GM23338 (cell line): ENCODE measurements at places on chromosomes 5 and 9. TPM values are rescaled to one million over a fixed set of nuclear protein-coding genes. Genes with fewer than 3 reads are reported as not detected.

The NTNG2 gene
- total RNA-seq: 0.39 and 1.7 TPM in 2 replicates

The AQP7 gene
- not detected in 2 replicates for total RNA-seq

The KIF4B gene
- total RNA-seq: 0.04 TPM in 1 of 2 replicates, not detected in the other

The ACOT12 gene
- total RNA-seq: 1.4 TPM in 1 of 2 replicates, not detected in the other

The HMMR gene
- 54.8 and 77.9 TPM in 2 replicates for total RNA-seq

The UIMC1 gene
- 28.1 and 40.1 TPM in 2 replicates for total RNA-seq

- DNase-seq: no peak
- no peak overlapping the region for H3K27ac ChIP-seq
- H3K27me3 ChIP-seq: no peaks in the 10 kb centered on the region
- peak overlapping the region; percentile 40 for H3K4me3 ChIP-seq
- peaks cover 77% of the 10 kb centered on the region for H3K4me1 ChIP-seq
- no peaks in the 10 kb centered on the region for H3K36me3 ChIP-seq
Observed at GRCh38 chr9:71764891-71765290, 3.4 kb downstream of the CEMIP2 start.

- DNase-seq: no peak
- H3K27ac ChIP-seq: no peak overlapping the region
- no peak overlapping the region for H3K4me3 ChIP-seq
- H3K27me3 ChIP-seq: no peaks in the 10 kb centered on the region
- H3K36me3 ChIP-seq: no peaks in the 10 kb centered on the region
- H3K4me1 ChIP-seq: peaks cover 10% of the 10 kb centered on the region
Observed at GRCh38 chr5:125176005-125176390, 429.6 kb upstream of the ZNF608 start.

- H3K4me3 ChIP-seq: no peak overlapping the region
- no peaks in the 10 kb centered on the region for H3K27me3 ChIP-seq
- no peaks in the 10 kb centered on the region for H3K36me3 ChIP-seq
- peaks cover 14% of the 10 kb centered on the region for H3K4me1 ChIP-seq
- DNase-seq: no peak
- no peak overlapping the region for H3K27ac ChIP-seq
Observed at GRCh38 chr5:116730706-116731105, 156.1 kb upstream of the SEMA6A start.

DNA sequence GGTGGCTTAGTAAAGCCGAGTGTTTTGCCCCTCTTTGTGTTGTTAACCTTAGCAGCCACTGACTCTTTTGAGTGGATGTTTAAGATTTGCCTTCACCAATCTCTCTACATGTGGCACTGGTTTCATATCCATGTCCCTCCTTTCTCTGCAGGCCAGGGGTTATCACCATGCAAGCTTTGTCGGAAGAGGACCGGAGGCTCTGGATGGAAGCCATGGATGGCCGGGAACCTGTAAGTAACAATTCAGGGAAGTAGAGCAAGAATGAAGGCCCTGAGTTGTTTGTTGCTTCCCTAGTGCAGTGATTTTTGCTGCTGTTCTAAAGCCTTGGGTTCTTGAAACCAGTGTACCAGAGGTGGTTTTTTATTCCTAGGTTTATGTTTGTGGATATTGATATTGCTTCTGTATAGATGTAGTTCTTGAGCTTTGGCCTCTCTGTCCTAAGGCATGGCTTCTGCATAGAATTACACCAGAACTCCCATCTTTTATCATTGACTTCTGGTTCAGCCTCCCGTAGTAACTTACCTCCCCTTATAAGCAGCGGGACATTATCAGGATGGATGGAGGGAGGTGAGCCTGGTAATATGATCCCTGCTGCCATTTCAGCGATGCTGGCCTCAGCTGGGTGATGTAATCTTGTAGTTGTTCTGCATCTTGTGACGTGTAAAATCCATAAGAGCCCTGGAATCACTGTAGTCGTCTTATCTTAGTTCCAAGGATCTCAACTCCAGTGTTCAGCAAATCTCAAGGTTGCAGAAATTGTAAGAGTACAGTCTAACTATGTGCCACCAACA, 161.9 kb downstream of the ARHGAP26 start:
- no peak overlapping the region for H3K4me3 ChIP-seq
- H3K4me1 ChIP-seq: peaks cover 6% of the 10 kb centered on the region; the same call in 1 of the 2 replicates
- H3K36me3 ChIP-seq: peaks cover 5% of the 10 kb centered on the region; the same call in 1 of the 2 replicates

DNA sequence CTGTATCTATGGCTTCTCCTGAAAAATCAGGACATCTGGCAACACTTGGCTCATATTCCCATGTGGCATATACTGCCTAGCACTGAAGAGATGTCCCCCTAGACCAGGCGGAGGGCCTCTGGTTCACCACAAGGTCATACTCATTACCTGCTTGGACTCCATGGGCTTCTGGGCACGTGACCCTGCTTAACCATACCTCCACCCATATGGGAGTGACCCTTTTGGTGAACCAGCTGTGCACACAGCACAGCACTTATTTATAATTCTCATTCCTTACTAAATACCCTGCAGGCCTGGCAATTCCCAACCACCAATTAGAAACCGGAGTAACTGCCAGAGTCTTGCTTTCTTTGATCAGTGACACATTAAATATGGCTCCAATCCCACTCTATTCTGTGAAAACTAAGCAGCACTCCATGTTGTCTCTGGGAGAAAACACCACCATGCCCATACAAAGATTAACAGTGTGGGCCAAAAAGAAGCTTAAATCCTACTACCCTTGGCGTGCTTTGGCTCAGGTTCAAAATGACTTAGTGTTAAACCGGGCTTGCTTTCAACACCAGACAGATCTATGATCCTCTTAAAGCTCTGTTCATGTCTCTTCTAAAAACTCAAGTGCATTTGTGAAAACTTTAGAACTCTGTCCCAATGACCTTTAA, 57.7 kb downstream of the MTMR12 start:
- no peak overlapping the region for H3K4me3 ChIP-seq
- H3K27ac ChIP-seq: no peak overlapping the region
- DNase-seq: no peak
- H3K36me3 ChIP-seq: peaks cover 42% of the 10 kb centered on the region
- no peaks in the 10 kb centered on the region for H3K4me1 ChIP-seq

DNA sequence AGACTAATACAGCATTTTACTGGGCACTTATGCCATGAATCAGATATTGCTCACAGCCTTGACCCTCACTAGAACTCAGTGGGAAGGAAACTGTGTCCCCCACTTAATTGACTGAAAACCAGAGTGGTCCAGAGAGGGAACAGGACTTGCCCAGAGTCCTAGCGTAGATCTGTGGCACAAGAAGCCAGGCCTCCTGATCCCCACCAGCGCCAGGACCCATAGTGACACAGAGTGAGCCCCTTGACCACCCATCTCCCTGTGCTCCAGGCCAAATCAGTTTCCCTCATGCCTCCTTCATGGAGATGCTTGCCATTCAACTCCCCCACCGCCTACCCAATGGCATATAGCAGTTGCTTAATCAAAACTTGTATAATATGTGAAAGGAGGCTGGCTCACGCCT, 8.3 kb downstream of the KIF12 start:
- no peak overlapping the region for H3K27ac ChIP-seq
- no peak for DNase-seq
- no peaks in the 10 kb centered on the region for H3K27me3 ChIP-seq
- no peak overlapping the region for H3K4me3 ChIP-seq
- no peaks in the 10 kb centered on the region for H3K4me1 ChIP-seq
- no peaks in the 10 kb centered on the region for H3K36me3 ChIP-seq

GRCh38 chr9:97276310-97276852, 31.1 kb upstream of the CCDC180 start:
- no peaks in the 10 kb centered on the region for H3K27me3 ChIP-seq
- H3K27ac ChIP-seq: peak overlapping the region; percentile 85; the same call in 1 of the 2 replicates
- peaks cover 36% of the 10 kb centered on the region for H3K4me1 ChIP-seq
- H3K36me3 ChIP-seq: peaks cover 4% of the 10 kb centered on the region; the same call in 1 of the 2 replicates
- peak; percentile 17 for DNase-seq
